ENCODE measurements at places on chromosomes 7 and 10.

GRCh38 chr10:101050208-101051069, 11.3 kb upstream of the KAZALD1 start:
- DNase-seq: peak; percentile 76

GRCh38 chr7:39950473-39951225, 593 bp downstream of the CDK13 start:
- DNase-seq: peak; percentile 19

DNA sequence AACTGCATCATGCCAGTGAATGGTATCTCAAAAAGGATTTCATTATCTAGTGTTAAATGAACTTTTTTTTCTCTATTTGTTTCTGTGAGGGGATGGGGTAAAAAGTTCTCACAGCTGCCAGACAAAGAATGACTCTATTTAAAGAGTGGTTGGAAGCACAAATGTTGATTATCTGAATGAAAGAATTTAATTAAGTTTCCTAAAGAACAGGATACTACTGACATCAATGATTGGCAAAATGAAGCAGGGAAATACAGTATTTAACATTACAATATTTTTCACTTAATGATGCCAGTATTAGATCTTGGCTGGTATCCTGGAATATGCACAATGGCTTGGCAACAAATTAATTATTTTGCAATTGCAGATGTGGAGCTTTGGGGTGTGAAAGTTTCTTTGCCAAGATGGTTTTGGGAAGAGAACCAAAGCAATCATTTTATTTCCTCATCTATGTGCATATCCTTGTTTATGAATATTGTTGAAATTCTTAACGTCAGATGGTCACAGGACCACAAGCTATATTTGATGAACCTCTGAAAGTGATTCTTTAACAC, 336.8 kb downstream of the ARL4A start:
- no peak for DNase-seq

- no peak for DNase-seq
These were observed 209.1 kb upstream of the PODXL start for GRCh38 chr7:131765575-131765974.

- DNase-seq: peak; percentile 77
These were observed 39.5 kb downstream of the RSU1 start for GRCh38 chr10:16777473-16778370.

DNA sequence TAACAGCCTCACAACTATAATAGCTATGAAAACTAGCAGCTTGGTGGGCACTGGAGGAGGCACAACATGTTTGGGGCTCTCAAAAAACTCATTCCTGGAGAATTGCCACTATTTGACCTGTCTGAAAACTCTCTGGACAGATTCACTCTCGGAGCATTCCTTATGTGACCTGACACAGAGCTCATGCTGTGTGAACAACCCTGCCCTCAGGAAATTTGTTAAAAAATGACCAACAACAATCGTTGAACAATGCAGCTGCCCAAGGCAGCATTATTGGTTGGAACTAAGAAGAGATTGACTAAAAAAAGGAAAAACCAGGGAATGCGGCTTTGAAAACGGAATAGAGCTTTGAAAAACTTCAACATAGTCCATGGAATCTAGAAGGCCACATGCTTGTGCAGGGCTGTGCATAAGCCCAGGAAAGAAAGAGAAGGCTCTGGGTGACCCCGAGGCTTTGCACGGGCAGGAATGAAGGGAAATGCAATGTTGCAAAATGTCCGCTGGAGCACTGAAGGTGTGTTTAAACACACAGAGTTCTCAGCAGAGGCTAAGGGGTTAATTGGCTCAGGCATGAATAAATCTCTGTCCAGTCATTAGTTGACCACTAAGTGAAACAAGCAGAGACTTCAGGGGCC, 52.8 kb downstream of the NAMPT start:
- DNase-seq: no peak

DNA sequence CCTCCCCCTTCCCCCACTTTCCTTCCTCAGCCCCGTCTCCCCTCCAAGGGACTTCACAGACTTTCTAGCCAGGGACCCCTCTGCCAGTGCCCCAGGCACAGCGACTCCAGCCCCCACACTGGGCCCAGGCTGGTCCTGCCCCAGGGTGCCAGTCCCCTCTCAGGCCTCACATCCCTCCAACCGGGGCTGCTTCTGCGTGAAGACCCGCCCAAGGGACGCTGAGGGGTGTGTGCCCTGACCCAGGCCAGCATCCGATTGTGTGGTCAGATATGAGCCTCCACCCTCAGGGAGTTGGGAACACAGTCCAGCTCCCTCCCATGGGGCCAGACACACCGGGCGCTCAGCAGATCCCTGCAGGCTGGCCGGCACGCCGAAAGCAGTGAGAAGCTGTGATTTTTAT, 97.0 kb downstream of the MICALL2 start:
- no peak for DNase-seq

All from KBM-7 (cell line).